ENCODE measurements at places on chromosomes 6 and 20.

DNA sequence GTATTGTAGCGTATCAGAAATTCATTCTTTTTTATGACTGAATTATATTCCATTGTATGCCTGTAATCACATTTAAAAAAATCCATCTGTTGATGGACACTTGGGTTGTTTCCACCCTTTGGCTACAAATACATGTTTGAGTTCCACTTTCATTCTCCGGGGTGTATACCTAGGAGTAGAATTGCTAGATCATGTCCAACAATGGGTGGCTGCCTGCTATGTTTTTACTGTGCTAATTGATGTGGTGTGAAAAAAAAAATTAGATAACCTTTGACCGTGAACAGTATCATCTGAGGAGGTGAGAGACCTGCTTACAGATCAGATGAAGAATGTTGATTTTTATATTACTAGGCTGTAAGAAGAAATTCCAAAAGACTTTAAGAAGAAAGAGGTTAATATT lies 37.1 kb downstream of the TOP1 start:
- DNase-seq: no peak

- no peak for DNase-seq
Observed at GRCh38 chr6:32096087-32096393, 13.1 kb downstream of the TNXB start.

GRCh38 chr6:46453216-46453615 lies 38.0 kb downstream of the RCAN2 start:
- no peak for DNase-seq

DNA sequence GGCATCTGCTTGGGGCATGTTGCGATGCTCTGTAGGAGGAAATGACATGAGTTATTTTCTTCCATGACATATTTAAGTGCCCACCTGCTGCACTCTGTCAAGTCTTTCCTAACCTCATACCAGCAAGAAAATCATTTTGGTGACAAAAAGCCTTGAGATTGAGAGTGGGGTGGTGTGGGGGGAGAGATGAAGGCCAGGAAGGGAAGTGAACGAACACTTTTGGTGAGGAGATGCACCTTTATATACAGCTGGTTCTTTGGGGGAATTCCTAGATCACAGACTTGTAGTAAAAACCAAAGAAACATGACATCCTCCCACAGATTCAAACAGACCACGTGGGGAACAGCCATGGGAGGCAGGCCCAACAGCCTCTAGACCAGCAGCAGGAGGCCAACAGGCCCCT lies 26.1 kb downstream of the NCOA5 start:
- DNase-seq: no peak

- no peak for DNase-seq
Observed at GRCh38 chr6:122676688-122677087, 66.5 kb downstream of the PKIB start.
